ENCODE measurements at places on chromosomes 13 and 19. TPM values are rescaled to one million over a fixed set of nuclear protein-coding genes. Genes with fewer than 3 reads are reported as not detected.

DNA sequence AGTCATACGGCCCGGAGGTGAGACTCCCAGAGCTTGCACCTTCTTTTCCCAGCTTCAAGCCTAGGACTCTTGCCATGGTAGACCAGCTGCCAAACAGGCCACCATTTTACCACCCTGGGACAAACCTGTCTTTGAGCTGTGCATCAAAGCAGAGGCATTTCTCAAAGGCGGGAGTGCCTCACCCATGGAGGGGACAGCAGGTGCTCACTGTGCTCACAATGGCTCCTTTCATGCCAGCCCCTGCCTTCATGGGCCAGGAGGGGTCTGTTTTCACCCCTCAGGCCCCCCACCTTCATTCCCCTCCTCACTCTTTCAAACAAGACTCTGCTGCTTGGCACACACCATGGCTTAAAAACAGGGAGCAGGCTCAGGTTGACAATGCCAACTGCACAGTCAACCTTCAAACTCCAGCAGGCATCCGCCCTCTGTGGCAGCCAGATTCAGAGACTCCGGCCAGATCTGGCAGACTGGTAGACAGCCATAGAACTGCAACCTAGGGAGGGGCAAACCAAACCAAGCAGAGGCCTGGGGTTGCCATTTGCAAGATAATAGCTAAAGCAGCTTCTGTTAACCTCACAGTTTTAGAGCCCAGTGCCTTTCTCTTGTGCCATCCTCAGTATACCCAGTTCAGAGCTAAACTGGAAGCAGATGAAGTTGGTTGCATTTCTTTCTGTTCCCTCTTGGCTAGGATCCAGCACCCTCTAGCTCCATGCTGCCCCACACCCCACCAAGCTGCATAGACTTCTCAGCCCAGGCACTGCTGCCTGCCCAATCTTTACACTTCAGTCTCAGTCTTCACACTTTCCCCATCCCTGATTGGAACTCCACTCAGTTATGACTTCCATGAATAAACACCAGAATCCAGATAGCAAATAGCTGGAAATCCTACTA, 93.9 kb upstream of the SPATA13 start:
- no peak for DNase-seq
- H3K27me3 ChIP-seq = peaks cover 15% of the 10 kb centered on the region
- H3K4me3 ChIP-seq = no peak overlapping the region

The C5AR1 gene
- total RNA-seq = 0.48 TPM

GRCh38 chr13:75927183-75927669, 291.1 kb downstream of the LMO7 start:
- DNase-seq = no peak
- no peaks in the 10 kb centered on the region for H3K36me3 ChIP-seq
- H3K4me1 ChIP-seq = no peaks in the 10 kb centered on the region

The CD209 gene
- total RNA-seq = not detected

DNA sequence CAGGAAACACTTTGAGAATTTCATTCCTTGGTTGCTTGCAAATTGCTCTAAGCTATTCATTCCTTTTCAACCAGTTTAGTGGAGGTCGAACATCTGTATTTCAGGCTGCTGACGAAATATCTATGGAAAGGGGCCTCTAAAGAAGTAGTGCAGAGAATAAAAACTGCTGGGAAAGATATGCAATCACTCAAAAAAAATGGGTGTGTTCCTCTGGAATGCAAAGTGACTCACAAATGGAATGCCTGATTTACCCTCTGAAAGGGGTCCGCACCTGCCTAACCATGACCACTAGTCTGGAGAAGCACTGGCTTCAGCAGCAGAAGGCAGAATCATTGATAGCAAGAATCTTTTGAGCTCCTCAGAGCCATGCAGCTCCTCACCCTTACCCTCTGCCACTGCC, 129.4 kb downstream of the PCDH9 start:
- no peak overlapping the region for H3K4me3 ChIP-seq
- no peak for DNase-seq
- no peaks in the 10 kb centered on the region for H3K4me1 ChIP-seq
- no peaks in the 10 kb centered on the region for H3K36me3 ChIP-seq
- no peak overlapping the region for H3K27ac ChIP-seq
